ENCODE measurements at places on chromosomes 13 and 19.
A peak's percentile ranks its signal among the peaks of the same experiment; 100 is the strongest.

GRCh38 chr13:27955014-27955591, 14.0 kb downstream of the CDX2 start:
- no peak for DNase-seq

GRCh38 chr13:104522235-104523072, 1456.2 kb upstream of the SLC10A2 start:
- DNase-seq = no peak

DNA sequence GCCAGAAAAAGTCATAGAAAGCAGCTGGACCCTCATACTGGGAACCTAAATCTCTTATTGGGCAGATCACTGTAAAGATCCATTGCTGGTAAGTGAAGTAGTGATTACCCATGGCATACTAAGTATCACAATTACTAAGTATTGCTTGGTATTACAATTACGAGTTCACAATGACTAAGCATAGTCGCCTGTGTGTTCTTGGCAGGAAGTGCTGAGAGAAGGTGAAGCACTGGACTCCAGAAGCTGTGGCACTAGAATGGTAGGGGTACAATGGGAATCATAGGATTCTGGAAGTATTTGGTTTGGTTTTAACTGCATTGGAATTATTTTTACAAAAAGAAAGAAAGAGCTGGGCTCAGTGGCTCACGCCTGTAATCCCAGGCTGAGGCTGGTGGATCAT, 20.3 kb downstream of the LGALS16 start:
- no peak for DNase-seq

DNA sequence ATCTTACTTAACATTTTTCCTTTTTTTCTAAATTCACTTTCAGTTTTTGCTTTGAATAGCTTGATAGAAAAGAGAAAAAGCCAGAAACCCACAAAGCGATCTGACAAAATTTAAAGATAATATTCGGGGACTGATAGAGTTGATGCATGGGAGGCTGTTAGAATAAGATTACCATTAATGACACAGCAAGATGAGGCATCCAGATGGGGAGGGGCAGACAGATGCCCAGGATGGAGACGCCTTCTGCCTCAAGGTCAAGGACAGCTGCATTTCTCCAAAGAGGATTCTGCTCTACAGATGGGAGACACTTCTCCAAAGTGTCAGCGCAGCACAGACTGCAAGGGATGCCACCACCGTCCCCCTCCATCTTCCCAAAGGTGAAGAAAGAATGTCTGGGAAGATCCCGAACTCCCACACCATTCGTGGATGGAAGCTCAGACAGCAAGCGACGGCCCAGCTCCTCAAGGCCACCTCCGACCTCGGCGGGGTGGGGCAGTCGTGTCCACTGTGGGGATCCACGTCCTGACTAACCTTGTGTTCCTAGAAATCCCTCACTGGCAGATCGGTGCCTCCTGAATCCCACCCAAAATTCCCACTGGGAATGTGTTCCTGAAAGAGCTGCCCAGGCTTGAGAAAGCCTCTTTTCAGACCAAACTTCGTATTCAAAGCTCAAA, 32.9 kb downstream of the NAXD start:
- DNase-seq = no peak

DNA sequence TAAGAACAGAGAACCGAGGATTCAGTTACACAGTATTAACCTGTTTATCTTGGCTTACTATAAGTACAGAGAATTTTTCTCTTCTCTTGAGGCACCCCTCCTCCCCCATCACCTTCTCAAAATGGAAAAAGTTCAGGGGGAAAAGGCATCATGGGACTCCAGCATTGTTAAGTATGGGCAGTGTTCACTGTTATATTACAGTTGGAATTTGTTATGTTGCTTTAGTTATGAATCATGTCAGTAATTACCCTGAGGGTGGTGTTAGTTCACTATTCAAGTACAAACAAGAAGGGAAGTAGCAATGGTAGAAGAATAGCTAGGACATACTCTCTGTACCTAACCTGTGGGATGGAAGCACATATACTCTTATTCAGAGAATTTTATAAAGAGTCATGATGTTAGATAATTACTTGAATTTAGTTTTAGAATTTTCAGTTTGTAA, 12.0 kb downstream of the LPAR6 start:
- no peak for DNase-seq

- DNase-seq = no peak
Observed at GRCh38 chr19:50244695-50245094, 41.3 kb downstream of the MYH14 start.

DNA sequence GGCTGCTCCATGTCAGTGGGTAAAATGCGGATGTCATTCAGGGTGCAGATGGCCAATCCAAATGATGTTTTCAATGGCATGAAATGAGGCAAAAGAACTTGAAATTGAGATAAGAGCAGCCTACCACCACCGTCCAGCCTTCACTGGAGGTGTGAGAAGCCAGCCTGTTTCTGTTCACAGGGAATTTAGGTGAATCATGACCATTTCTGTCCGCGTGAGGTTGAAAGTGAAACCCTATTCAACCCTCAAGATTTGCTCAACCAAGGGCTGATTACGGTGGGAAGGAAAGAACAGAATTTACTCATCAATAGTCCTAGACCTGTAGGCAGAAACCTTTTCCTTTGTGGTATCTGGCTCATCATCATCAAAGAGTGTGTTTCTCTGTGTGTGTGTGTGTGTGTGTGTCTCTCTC, 370.7 kb downstream of the COG6 start:
- peak; percentile 9 for DNase-seq

Measured in activated CD4-positive, alpha-beta T cell treated with anti-CD3 and anti-CD28 coated beads for 1 hour (primary cell).